ENCODE measurements at places on chromosomes 1 and 21.
A peak's percentile ranks its signal among the peaks of the same experiment; 100 is the strongest.

DNA sequence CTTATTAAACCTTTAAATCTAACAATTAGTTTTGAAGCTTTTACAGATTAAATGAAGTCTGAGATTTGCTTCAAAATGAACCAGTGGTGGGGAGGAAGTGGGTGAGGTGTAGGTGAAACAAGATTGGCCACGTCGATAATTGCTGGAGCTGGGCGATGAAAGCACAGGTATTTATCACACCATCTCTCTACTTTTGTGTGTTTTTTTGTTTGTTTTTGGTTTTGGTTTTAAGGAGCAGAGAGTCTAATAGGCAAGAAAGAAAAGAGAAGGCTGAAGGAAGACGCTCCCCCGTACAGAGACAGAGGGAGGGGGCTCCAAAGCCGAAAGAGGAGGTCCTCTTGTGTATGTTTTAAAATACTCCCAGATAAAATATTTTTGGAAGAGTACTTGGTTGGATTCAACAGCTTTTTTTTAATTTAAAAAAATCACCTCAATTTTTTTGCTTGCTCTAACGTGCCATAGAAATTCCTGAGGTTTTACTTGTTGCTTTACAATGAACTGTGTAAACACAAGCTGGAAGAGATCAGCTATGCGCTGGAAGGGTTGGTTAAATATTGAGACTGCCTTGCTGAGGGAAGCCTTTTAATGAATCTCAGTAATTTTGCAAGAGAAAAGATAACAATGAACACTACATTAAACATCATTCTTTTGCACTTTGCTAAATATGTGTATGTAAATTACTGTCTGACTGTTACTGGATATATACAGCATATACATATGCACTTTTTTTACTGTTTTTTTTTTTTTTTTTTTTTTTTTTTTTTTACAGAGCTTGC is 6.7 kb upstream of the LGALS8 start:
- ATAC-seq = peak; percentile 75

DNA sequence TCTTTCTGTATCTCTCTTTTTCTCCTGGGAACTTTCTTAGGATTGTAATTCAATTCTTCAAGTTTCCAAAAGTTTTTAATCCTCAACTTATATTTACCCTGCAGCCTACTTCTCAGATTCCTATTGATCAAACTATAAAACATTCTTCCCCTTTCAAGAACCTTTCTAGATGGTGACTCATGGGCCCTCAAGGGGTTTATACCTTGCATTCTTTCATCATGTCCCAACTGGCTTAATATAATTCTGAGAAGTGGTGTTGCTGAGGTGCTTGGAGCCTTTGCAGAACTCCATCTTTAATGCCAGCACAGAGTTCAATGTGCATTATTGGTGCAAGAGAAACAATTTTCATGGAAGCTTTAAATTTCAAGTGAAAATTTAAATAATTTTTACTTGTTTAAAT is 273.4 kb downstream of the VAV3 start:
- ATAC-seq = no peak

- peak; percentile 81 for ATAC-seq
These were observed 37.5 kb downstream of the XCL2 start for GRCh38 chr1:168506204-168506819.

GRCh38 chr1:107091418-107091817 is 34.9 kb downstream of the PRMT6 start:
- ATAC-seq = no peak

DNA sequence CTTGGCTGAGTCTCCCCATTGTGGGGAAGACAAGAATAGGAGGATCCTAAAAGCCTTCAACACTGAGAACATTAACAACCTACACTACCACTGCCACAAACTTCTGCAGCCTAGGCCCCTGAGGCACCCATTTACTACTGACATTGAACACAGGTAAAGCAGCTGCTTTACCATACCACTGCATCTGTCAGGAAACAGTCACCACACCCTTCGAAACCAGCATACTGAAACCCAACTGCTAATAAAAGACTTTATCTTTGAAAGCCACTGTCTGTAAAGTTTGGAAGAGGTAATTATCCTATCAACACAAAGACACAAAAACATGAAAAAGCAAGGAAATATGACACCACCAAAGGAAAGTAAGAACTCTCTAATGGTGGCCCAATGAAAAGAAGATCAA is 7.4 kb downstream of the IFNAR1 start:
- ATAC-seq = no peak

- no peak for ATAC-seq
These were observed 193.1 kb upstream of the DAB1 start for GRCh38 chr1:57616921-57617320.

DNA sequence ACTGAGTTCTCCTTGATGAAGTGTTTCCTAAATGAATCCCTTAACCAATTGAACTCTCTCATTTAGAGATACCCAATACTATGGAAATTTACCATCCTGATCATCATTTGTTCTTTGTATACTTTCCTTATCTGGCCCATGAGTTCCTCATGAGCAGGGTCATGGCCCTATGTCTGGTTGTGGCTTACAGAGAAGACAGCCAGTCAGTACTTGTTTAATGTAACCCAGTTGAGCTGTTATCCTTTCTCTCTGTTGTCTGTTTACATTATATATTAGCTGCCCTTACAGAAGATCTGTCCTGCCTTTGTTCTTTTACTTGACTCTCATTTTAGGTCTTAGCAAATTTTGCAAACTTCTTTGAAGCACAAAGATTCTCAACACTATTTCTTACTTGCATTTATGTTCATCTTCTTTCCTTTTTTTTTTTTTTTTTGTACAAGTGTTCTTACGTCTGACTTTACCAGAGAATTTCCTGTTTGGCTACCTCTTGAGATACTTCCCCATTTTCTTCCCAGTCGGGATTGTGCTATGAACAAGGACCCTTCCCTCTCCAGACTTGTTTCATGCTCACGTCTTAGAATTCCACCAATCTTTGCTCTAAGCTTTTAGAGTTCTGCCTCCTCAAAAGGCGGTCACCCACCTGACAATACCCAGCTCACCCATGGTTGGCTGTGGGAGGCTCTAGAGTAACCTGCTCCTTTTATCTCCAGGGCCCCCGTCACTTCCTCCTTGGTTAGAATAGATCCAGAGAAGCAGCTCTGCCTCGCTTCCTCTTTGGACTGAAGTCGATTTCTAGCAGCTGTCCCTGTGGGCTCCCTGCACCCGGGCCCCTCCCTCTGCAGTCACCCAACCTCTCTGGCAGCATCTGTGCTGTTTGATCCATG is 53.6 kb upstream of the RUNX1 start:
- ATAC-seq = no peak

DNA sequence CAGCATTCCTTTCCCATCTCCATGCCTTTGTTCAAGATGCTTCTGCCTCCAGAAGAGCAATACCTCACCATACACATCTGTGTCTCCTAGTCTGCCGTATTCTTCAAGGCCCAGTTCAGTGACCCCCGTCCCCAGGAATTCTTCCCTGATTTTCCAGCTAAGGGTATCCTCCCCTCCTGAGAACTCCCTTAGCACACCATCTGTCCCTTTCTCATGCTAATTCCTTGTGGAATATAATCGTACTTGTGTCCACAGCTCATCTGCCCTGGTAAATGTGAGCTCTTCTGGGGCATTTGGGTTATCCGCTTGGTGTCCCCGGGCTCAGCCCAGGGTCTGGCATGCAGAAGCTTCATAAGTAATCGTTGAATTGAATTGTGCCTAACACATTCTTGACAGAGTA is 40.9 kb downstream of the BEND5 start:
- no peak for ATAC-seq

- no peak for ATAC-seq
These were observed 6.6 kb upstream of the TMEM51 start for GRCh38 chr1:15146971-15147376.

- ATAC-seq = peak; percentile 45
These were observed 22.9 kb downstream of the SPSB1 start for GRCh38 chr1:9315411-9316079.

GRCh38 chr1:199858171-199858570 is 169.3 kb upstream of the NR5A2 start:
- ATAC-seq = no peak

GRCh38 chr1:185412385-185413087 is 95.5 kb upstream of the IVNS1ABP start:
- no peak for ATAC-seq

- ATAC-seq = no peak
These were observed 25.8 kb downstream of the EXOC8 start for GRCh38 chr1:231311720-231312431.

All from SK-N-SH treated with all-trans-retinoic acid at 6 μM for 48 hours (cell line).